ENCODE measurements at places on chromosomes 13 and 19.

- DNase-seq = no peak
Measured at GRCh38 chr13:106010836-106011235, 524.6 kb downstream of the EFNB2 start.

DNA sequence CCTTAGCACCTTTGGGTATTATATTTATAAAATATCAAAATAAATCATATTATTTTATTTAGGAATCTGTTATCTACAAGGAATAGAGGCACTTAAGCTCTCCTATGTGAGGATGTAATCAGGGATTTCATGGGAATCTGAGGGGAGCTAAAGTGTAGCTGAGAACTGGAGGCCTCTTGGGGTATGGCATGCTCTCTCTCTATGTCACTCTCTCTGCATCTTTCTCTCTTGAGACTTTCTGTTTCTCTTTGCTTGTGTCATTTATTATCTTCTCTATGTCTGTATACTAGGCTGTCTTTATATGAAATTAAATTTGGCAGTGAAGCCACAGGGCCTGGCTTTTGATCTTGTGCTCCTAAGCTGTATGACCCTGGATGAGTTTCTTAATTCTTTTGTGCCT, 37.7 kb upstream of the SCEL start:
- no peak for DNase-seq

GRCh38 chr13:82370316-82370715, 1512.0 kb downstream of the SLITRK1 start:
- DNase-seq = peak; percentile 69

DNA sequence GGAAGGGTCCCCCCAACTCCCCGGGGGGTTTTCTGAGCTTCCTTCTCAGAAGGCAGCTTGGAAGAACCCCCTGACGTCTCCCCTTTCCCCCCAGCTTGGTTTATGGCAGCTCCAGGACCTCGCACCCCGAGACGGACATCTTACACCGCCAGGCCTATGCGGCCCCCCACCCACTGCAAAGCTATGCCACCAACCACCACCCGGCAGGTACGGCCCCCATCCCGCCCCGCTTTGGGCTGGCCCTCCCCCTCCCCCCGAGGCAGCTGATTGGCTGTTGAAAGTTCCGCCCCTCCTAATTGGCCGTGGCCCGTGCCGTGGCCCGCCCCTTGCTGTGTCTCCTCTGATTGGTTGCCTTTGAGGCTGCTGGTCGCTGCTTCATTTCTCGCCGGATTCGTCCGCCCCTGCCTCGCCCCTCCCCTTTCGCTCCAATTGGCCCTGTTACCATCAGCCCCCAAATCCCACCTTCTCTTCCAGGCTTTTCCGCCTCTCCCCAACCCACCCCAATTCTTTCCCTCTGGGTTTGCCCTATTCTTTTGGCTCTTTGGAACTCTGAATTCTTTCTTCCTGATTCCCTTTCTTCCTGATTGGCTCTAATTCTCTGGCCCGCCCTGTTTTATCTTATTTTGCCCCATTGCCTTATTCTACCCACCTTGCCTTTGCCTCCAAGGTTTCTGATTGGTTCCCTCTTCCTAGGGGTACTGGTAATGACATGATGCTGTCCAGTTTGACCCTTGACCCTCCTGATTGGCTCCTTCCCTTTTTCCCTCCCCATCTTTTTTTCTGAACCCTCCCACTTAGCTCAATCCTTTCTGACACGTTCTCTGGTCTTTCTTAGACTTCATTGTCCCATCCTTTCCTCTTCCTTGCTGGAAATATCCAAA, 2.5 kb downstream of the PRR12 start:
- peak; percentile 96 for DNase-seq

GRCh38 chr19:1245494-1246264, 2.7 kb upstream of the MIDN start:
- DNase-seq = no peak

DNA sequence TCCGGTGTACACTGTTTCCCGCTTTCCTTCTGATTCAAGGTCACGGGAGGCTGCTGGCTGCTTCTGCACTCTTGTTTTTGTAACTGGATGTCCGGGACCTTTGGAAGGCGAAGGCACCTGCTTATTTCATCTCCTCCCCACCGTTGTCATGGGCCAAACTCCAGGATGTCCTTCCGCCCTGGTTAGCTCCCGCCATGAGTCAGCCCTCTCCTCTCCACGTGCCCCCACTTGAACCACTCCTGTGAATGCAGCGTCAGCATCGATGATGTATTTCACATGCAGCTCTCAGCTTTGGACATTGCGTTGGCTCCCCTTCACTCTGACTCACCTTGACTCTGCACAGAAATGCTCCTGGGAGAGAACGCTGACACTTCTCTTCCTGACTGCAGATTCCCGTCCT, 5.5 kb upstream of the GALP start:
- DNase-seq = peak; percentile 98

GRCh38 chr13:38814331-38814730, 127.5 kb downstream of the FREM2 start:
- peak; percentile 86 for DNase-seq

GRCh38 chr19:39124136-39124764, 1.3 kb upstream of the PAK4 start:
- DNase-seq = no peak

DNA sequence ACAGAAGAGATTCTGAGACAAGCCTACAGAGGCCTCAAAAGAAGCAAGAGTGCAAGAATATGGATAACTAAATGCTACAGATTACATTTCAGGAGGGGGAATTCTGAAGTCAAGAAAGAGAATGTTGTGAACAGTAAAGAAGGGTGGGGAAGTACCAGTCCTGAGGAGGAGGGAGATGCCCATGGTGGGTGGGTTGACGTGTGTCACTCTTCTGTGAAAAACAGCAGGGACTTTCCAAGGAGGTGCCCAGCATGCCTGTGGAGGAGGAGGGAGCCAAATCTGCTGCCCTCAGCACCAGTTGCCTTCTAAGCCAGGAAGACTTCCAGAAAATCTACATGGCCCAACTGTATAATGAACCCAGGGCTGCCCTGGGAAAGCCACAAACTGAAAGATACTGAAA, 87.7 kb downstream of the SGCG start:
- no peak for DNase-seq

DNA sequence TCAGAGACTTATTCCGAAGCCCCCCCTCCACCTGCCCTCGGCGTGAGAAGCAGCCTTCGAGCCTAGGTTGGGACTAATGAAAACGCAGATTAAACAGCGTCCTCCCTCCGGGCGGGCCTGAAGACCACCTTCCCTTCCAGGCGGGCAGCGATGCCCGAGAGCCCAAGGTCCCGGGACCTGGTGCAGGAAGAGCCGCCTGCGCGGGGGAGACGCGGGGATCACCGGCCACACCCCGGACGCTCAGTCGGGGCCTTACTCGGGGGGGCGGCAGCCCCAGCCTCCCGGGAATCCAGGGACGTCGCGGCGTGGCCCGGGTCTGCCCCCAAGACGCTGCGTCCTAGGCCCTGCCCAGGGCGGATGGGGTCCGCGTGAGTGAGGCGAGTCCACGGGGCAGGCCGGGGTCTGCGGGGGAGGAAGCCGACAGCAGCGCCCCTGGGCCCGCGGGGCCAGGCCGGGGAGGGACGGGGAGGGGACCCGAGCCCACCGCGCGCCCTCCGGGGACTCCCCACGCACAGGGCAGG, 33.3 kb upstream of the SPACA7 start:
- DNase-seq = no peak

GRCh38 chr19:9627856-9628255, 6.8 kb upstream of the ZNF561 start:
- DNase-seq = no peak

DNA sequence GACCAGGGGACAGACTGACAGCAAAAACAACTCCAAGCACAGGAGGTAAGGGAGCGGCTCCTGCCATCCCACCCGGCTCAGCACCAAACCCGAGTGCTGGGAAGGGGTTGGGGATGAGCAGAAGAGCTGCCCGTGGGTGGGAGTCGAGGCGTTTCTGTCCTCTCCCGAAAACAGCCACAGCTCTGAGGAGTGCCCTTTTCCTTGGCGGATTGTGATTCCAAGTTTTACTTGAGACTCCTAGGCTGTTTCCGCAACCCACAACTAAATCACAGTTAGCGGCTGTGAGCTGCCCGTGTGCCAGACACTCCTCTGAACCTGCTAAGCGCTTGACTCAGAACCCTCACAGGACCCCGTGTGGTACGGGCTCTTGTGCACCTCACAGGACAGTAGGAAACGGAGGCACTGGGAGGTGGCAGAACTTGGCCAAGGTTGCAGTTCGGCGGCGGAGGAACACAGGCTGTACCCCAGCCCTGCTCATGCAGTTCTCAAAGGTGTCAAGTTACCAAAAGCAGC, 21.4 kb downstream of the CFAP97D2 start:
- DNase-seq = no peak

- no peak for DNase-seq
Measured at GRCh38 chr19:35337097-35337983, 8.4 kb downstream of the CD22 start.

- DNase-seq = no peak
Measured at GRCh38 chr13:36837354-36838092, 18.5 kb downstream of the RFXAP start.

DNA sequence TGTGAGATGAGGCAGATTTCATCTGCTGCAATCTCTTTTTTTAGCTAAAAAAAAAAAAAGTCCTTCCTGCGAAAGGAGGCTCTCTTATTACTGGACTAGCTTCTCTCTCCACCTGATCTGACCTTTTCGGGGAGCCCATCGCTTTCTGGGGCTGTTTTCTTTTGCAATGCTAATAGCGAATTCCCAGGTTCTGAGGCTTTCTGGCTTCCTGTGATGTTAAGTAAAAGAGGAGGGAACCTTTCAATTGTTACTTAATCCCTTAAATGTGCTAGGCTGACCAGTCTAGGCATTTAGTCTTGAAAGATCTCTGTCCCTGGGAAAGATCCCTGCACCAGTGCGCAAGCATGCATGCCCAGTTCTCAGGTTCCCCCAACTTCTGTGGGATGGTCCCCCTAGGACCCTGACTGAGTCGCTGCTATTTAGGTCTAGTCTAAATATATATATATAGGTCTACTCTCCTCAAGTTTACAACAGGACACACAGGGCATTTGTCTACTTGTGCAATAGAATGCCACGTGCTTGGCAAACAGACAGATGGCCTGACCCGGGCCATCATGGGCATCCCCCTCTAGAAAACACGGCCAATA, 224.7 kb downstream of the ZNF536 start:
- DNase-seq = no peak

DNA sequence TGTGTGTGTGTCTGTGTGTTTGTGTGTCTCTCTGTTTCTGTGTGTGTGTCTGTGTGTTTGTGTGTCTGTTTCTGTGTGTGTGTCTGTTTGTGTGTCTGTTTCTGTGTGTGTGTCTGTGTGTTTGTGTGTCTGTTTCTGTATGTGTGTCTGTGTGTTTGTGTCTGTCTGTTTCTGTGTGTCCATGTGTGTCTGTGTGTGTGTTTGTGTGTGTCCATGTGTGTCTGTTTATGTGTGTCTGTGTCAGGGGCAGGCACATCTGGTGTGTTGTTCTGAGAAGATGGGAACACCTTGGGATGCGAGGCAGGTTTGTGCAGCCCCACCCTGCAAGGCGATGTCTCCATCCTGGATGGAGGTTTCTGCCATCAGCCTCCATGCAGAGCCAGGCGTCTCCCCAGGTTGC, 275.8 kb upstream of the SOX1 start:
- DNase-seq = no peak

DNA sequence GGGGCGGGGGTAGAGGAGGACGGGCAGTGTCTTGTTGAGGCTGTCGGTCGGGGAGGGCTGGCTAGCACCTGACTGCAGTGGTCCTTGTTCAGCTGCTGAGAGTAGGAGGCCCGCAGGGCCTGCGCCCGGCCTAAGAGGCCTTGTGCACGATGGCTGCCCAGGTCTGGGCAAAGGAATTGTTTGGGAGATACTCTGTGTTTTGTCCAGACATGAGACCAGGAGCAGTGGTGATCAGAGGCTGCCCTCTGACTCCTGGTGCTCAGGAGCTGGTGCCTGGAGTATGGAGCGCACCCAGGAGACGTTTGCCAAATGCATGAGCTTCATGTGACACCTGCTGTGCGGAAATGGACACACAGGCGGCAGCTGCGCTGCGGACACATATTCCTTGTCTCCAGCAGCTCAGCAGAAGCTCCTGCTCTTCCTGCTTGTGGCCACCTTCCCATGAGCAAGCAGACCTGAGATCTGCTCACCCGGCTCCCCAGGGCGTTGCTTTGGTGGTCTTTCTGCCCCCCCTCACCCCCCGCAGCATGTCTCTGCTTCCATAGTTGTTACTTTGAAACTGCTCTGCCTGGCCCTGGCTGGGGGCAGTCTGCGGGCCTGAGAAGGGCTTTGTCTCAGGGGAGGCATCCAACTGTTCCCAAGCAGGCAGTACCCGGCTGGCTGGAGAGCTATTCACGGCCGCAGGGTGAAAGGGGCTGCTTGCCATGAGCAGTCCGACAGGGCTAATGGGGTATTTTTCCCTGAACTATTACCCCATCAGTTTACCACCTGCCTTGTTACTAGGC, 163.9 kb downstream of the TEX29 start:
- DNase-seq = no peak

DNA sequence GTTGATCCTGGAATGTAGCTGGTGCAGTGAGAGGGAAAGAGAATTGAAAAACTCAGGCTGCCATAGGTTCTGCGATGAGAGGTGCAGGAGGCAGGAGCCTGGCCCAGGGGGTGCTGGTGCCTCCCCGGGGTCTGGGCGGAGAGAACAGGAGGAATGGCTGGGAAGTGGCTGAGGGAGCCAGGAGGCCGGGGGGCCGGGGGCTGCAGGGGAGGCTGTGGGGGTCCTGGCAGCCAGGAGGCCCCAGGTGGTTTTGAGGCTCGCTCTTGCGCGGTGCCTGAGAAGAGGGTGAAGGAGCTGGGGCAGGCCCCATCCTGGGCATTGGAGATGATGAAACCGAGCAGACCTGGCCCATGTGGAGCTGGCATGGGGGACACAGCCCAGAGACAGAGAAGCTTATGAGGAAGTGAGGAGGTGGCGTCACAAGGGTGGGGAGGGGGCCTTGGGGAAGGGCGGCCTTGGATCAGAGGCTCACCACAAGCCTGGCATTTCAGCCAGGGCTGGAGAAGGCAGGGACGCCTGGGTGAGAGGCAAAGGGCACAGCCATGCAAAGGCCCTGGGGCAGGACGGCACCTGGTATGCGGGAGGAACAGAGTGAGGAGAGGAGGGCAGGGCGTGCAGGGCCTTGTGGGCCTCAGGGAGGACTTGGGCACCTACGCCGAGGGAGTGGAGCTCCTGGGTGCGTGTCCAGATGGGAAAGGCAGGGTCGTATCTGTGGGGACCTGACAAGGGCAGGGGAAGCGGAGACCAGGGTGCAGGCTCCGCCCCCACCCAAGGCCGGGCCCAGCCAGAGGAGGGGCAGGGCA, 1.3 kb upstream of the TEKTIP1 start:
- DNase-seq = no peak

- DNase-seq = peak; percentile 83
Measured at GRCh38 chr19:47707135-47707925, 5.9 kb upstream of the EHD2 start.
